ENCODE measurements at places on chromosomes 1 and 21.

GRCh38 chr1:207806531-207807325 lies 54.9 kb downstream of the CD46 start:
- DNase-seq: no peak

GRCh38 chr21:41643246-41643966 lies 123.4 kb downstream of the RIPK4 start:
- DNase-seq: no peak

GRCh38 chr1:85404408-85404807 lies 60.6 kb downstream of the DDAH1 start:
- DNase-seq: no peak

DNA sequence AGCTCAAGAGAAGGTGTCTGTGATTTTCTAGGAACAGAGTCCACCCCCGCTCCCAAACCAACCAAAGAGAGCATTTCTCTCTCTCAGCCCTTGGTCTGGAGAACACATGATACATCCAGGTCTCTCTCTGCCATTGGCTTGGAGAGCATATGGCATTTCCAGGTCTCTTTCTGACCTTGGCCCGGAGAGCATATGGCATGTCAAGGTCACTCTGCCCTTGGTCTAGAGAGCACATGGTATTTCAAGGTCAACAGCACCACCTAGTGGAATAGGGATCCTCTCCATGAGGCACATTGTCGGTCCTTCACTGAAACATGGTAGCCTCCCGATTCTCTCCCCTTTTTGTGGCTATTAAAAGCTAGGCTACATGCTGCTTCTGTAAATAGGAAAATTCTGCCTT lies 437.7 kb upstream of the OLFM3 start:
- DNase-seq: no peak

- DNase-seq: no peak
These were observed 7.6 kb downstream of the TSNAX start for GRCh38 chr1:231536099-231536498.

- DNase-seq: no peak
These were observed 11.8 kb downstream of the HTR6 start for GRCh38 chr1:19676438-19676922.

DNA sequence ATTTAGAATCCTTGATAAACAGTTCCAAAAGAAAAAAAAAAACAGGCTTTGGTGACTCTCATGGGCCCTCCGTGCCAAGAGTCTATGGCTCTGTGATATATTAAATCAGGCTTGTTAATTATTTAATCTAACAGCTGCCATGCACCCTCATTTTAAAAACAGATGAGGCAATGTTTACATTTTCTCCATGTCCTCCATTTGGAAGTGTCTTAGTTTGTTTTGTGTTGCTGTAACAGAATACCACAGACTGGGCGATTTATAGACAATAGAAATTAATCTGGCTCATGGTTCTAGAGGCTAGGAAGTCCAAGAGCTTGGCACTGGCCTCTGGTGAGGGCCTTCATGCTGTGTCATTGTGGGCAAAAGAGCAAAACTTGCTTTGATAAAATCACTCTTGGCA lies 58.0 kb downstream of the B3GALT5 start:
- DNase-seq: no peak

DNA sequence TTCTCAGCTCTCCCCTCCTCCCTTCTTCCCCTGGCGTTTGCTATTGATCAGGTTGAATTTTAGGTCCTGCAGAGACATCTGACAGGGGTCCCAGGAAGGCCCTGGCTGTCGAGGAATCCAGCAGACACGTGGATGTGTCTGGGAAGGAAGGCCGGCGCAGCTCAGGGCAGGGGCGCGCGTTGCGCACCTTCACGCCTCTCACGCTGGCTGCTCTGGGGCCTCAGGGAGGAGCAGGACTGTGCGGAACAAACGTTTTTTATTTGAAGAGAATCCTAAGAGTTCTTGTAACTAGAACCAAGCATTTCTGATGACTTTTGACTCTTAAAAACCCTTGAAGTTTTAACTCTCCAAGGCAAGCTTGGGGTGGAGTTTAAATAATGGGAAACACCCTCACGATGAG lies 54.2 kb downstream of the SLC37A1 start:
- DNase-seq: no peak

DNA sequence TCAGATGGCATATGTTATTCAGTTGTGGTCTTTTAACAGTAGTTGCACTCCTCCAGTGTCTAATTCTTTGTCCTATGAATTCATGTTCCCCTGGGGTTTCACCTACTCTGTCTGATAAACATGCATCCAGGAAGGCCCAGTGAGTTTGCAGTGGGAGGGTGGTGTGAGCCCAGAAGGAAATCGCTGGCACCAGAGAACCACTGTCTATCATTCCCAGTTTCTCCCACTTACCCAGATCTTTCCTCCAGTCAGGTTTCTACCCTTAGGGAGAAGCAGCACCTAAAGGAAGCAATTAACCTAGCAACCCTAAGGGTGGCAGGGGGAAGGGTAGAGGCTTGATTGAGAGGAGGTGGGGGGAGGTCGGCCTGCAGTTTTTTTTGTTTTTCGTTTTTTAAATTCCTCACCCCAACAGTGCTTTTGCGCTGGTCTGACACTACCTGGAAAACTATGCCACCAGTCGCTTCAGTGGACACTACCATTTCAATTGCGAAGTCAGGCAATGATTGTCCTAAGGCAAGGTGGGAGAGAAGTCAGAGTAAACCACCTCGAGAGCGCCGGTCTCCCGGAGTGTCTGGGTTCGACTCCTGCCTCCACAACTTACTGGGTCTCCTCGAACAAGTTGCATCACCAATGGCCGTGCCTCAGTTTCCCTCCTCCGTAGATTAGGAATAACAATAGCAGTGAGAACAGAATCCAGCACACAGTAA lies 766 bp upstream of the SLC44A3 start:
- DNase-seq: no peak

DNA sequence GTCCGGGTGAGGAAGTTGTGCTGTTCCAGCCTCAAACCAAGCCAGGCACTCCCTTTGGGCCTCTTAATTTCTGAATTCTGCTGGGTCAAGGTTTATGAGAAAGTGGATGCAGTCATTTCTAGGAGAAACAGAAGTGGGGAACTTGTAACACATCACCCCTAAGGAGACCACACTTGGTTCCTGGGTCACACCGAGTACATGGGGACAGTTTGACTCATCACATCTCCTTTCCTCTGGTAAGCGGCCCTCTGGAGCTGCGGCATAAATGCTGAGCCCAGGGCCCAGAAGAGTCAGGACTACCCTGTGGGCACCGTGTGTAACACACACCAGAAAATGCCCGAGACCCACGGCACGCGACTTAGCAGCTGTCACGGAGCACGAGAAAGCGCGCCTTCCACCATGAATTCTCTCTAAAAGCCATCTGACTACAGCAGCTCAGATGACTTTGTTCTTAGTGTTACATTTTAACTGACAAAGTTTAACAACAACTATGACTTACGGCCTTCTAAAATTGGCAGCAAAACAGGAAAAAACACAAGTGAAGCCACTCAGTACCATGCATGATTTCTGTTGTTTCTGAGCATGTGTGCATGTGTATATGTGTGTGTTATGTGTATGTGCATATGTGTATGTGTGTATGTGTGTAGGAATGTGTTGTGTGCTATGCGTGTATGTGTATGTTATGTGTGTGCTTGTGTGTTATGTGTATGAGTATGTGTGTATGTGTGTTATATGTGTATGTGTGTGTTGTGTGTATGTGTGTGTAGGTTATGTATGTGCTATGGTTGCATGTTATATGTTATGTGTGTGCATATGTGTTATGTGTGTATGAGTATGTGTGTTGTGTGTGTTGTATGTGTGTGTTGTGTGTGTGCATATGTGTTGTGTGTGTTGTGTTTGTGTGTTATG lies 50.8 kb downstream of the TOMM20 start:
- no peak for DNase-seq

DNA sequence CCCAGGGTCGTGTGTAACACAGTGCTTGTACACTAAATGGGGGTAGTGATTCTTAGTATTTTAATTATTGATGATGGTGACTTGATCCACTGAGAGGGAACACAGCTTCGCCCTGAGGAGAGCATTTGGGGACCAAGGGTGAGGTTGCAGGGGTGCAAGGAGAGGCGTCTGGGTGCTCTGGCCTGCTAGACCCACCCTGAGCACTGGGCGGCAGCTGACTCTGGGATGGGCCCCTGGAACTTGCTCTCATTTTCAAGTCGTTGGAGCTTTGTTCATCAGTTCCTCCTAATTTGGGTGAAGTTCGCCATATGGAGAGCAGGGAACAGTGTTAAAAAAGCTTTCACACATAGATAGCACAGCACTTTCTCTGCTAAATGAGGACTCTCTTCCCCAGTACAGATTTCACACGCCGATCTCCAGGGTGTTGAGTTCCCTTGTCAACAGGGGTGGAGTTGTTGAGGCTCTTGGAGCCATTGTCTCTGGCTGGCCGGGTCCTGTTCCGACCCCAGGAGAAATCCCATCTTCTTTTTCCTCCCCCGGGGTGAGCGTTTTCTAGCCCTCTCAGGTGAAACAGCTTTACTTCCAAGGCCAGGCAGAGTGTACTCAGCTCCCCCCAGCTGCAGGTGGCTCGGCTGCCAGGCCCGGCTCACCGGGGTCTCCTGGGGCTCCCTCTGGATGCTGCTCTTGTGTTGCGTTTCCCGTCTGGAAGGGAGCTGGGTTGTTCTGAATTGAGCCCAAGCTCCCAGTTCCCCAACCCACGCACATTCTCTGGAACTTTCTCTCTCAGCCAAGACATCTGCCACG lies 367.4 kb downstream of the RPS6KC1 start:
- no peak for DNase-seq
